ENCODE measurements at places on chromosomes 12 and 14. TPM values are rescaled to one million over a fixed set of nuclear protein-coding genes. Genes with fewer than 3 reads are reported as not detected.

DNA sequence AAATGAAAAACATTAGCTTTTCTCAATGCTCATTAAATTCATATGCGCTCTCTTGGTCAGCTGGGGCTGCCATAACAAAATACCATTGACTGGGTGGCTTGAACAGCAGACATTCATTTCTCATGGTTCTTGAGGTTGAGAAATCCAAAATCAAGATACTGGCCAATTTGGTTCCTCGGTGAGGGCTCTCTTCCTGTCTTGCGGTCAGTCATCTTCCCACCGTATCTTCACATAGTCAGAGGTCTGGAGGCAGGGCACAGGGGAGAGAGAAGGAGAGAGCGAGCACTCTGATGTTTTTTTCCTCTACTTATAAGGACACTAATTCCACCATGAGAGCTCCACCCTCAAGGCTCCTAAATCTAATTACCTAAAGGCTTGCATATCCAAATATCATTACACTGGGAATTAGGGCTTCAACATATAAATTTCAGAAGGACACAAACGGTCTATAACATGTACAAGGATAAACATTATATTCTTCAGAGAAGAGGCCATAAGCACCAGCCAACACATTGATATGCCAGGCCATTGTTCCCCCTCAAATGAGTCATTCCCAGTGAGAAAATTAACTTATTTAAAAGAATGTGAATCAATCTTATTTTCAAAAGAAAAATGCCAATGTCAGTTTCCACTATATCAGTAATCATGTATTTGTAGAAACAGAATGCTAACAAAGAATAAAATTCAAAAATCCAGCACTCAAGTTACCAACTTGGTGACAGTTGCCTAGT, 152.2 kb downstream of the BTG1 start:
- DNase-seq = no peak

GRCh38 chr14:52563120-52563519, 10.5 kb downstream of the GPR137C start:
- DNase-seq = no peak

Gene PPP1R13B
- 32.7 TPM for total RNA-seq

DNA sequence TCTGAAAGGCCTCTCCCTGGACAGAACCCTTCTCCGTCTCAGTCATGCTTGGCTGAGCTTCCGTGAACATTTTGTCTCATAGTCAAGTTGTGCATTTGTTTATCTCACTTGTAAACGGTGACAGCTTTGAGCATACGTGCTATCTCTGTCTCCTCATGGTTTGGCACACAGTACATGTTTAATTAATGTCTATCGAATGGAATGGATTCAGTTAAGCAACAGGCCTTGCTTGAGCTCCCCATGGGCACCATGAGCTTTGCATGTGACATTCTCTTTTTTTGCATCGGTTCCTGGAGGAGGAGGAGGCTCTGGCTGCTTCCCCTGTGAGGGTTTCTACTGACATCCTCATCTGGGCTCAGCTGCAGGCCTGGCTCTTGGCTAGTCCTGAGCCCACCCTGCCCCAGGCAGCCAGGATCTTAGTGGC, 80.0 kb downstream of the PRIMA1 start:
- DNase-seq = no peak

Gene DHRS2
- total RNA-seq = not detected

DNA sequence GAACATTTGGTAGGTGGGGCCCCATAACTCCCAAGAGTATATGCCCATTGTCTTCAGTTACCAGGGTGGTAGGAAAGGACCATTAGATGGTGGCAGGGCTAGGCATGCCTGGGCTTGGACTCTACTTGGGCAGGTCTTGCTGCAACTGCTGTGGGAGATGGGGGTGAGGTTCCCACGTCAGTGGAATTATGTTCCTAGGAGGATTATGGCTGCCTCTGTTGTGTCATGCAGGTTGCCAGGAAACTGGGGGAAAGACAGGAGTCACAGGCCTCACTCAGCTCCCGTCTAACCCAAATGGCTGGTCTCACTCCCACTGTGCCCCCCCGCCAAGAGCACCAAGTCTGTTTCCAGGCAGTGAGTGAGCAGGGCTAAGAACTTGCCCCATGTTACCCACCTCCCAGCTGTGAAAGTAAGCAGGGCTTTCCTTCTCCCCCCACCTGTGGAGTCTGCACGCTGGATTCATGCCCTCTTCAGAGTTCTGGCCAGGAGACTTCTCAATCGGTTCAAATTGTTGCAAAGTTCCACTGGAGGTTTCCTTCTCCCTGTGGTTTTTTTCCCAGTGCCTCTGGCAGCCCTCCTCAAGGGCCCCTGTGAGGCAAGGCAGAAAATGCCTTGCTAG, 337.5 kb downstream of the CCDC91 start:
- DNase-seq = no peak
